ENCODE measurements at places on chromosomes 7 and 10.
A peak's percentile ranks its signal among the peaks of the same experiment; 100 is the strongest.

DNA sequence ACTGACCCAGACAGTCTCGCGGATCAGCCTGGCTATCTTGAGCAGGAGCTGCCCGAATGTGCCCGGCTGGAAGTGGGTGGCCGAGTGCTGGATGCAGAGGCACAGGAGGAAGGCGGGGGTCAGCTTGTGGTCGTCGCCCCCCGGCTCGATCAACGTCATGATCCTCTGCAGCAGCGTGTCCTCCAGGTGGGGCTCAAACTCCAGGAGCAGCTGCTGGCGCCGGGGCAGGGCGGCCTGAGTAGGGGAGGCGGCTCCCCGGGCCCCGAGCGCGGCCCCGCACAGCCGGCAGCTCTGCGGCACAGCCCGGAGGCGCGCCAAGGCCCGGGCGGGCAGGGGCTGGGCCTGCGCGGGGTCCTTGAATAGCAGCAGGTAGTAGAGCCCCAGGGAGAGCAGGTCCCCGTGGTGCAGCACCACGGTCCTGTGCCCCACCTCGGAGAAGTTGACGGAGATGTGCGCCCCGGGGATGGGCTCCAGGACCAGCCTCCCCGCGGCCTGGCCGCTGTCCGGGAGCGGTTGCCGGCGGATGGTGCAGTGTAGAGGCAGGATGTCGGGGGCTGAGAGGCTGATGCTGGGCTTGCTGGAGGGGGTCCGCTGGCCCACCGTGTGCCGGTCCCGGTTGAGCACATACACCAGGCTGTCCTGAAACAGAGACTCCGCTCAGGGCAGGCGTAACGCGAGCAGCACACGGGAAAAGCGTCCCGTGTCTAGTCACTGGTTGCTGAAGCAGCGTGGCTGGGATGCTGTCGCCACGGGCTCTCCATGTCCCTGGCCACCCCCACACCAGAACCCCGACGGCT lies 27.0 kb downstream of the PAPOLB start:
- no peak for ATAC-seq

GRCh38 chr7:117219485-117219884 lies 103.4 kb downstream of the WNT2 start:
- ATAC-seq: no peak

DNA sequence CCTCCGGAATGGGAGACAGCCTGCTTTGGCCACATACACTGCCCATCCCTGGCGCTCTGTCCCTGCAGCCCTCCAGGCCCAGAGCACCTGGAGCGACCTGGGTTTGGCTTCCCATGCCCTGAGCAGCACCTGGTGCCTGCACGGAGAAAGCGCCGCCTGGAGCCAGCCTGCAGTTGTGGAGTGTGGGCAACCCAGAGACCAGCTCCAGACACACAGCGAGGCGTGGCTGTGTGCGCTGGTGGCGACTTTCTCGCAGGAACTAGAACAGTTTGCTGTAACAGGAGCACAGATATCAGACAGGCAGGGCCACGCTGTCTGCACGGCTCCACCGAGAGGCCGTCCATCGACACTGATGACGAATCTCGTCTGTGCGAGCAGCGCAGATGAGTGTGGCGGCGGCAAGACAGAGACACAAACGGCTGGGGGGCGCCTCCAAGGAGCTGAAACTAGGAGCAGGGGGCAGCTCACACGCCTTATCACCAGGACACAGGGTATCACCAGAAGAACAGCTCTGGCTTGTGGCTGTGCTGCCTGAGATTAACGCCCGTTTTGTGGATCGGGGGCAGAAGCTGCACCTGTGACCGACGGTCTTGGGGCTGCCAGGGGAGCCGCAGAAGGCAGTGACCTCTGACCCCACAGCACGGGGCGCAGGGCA lies 275.3 kb downstream of the DNAJB6 start:
- ATAC-seq: no peak

DNA sequence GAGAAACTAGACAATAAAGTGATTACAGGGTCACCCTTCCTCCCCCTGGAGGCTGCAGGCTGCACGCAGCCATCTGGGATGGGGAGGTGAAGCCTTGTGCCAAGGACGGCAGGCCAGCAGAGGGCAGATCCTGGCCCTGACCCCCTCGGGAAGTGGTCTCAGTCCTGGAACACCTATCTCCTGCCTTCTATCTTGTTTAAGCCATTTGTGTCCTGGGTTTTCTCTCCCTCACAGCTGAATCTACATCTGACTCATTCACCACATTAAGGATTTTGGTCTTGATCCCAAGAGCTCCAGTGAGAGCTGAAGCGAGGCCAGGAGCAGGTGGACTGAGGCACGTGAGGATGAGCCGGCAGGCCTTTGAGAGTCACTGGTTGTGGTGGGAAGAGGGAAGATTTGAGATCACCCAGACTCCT lies 16.4 kb upstream of the PARP12 start:
- no peak for ATAC-seq

DNA sequence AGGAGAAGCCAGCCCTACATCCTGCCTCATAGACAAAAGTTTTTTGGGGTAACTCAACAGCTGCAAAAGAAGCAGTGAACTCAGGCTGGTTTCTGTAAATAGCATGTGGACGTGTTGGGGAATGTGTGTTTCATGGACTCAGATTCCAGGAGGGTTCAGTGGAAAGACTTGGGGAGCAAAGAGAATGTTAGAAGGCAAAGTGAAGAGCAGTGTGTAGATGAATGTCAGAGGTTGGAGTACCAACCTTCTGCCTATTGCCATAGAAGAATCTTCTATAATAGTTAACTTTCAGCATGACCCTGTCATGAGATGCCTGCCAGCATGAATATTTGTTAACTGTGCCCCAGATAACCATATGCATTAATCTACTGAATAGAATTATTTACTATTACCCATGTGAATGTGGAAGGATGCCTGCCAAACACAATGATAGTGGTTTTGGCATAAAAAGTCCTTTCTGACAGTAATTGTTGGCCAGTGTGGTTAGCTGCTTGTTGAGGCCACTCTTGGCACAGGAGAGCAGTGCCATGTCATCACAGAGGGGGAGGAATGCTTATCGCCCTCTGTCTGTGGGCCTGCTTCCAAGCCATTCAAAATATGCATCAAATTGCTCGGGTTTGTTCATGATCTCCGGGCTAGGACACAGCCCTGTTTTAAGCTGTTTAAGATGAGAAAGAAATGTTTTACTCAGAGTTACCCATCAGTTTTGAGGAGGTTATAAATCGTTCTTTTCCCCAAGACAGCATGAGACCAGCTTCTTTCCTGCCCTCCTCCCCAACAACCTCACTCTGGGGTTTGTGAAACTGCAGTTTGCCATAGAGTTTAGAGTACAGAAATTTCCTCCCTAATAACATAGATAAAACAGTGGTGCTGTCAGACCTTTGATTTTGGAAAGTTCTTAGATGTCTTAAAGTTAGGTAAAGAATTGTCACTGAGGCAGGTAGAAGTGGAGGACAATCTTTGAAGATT lies 165.3 kb downstream of the WNT2 start:
- ATAC-seq: peak; percentile 22

GRCh38 chr7:27117887-27118491 lies 12.6 kb downstream of the HOXA4 start:
- no peak for ATAC-seq

DNA sequence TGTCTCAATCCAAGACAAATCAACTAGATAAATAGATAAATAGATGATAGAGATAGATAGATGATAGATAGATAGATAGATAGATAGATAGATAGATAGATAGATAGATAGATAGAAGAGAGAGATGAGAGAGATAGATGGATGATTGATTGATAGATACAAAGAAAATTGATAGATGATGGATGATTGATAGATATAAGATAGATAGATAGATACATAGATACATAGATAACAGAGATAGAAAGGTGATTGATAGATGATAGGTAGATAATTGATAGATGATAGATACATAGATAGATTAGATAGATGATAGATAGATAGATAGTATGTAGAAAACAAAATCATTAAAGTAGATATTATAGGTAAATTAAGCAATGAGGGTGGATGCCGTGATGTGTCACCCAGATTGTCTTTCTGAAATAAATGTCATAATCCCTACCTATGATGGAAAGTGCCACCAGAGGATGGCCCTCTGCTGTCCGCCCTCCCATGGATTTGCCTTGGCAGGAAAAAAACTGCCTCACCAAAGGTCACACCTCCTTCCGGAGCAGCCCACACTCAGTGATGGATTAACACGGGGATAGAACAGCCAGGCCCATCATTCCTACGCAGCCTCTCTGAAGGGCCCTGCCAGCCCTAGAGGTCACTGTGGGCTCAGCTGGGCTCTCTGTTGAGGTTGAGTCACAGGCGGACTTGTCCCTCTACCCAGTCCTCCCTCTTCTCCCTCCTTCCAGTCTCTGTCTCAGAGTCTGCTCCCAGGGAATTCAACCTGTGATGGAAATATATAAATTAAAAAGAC lies 50.8 kb downstream of the KCNH2 start:
- no peak for ATAC-seq

- no peak for ATAC-seq
Observed at GRCh38 chr10:44993226-44993921, 7.3 kb upstream of the ZNF22 start.

DNA sequence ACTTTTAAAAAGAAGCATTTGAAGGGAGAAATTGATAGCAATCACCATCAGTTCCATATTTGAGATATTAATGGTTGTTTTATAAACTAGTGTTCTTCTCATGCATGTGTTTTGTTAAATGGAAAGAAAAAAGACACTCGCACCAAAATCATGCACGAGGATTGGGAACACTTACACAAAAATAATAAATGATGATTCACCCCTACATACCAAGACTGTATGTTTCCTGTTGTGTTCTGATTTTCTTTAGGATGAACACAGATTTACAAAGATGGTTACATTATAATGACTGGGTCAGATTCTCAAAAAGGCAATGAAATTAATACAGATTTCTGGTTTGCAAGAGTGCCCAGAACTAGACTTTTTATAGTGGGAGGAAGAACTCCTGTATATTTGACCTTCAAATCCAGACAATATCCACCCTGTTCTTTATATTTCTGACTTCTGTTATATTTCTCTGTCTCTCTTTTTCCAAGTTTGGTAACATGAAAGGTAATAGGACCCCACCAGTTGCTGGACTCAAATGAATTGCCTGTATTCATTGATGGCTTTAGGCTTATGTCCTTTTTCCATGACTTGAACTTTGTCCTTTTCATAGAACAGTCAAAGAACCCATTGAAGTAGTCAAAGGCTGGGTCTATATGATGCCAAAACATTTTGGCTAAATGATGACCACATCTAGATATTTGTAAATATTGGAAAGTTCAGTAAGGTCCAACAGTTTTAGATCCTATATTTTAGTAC lies 54.4 kb downstream of the SEMA3A start:
- ATAC-seq: no peak

DNA sequence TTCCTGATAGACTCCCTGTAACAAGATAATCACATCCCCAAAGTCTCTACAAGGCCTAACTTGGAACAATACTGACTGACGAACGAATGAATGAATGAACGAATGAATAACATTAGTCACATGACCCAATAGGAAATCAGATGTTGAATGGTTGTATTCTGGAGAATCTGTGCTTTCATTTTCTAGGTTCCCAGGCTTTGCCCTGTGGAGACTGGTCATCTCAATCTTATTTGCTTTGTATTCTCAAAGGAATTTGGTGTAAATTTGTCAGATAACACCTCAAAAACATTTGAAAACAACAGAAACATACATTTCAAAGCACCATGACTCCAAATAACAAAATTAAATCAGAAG lies 69.6 kb upstream of the COL1A2 start:
- no peak for ATAC-seq

GRCh38 chr7:66145400-66146104 lies 30.9 kb downstream of the CRCP start:
- ATAC-seq: peak; percentile 76

- no peak for ATAC-seq
Observed at GRCh38 chr10:108901781-108902618, 1021.3 kb downstream of the XPNPEP1 start.

DNA sequence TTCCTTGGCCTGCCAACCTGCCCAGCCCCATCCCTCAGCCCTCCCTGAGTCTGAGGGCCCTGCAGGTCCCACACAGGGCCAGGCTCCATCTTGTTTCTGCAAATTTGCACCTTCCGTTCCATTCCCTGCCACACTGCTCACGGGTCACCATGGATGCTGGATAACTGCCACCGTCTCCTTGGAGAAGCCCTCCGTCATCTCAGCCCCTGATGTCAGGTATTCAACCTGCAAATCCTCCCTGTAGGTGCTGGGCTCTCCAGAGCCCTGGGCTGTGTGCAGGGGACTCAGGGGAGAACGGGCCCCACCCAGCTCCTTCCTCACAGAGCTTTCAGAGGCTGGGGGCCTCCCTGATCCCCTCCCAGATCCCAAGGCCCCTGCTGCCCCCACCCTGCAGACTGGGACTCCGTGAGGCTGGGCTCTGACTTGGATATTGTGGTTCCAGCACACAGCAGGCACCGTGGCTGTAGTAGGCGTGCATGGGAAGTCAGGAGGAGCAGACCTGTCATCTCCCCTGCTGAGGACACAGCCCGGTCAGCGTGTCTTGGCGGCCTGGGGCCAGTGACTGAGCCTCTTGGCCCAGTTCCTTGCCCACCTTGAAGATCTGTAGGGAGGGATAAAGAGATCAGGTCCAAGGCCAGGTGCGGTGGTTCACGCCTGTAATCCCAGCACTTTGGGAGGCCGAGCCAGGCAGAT lies 121.7 kb upstream of the TNRC18 start:
- no peak for ATAC-seq

DNA sequence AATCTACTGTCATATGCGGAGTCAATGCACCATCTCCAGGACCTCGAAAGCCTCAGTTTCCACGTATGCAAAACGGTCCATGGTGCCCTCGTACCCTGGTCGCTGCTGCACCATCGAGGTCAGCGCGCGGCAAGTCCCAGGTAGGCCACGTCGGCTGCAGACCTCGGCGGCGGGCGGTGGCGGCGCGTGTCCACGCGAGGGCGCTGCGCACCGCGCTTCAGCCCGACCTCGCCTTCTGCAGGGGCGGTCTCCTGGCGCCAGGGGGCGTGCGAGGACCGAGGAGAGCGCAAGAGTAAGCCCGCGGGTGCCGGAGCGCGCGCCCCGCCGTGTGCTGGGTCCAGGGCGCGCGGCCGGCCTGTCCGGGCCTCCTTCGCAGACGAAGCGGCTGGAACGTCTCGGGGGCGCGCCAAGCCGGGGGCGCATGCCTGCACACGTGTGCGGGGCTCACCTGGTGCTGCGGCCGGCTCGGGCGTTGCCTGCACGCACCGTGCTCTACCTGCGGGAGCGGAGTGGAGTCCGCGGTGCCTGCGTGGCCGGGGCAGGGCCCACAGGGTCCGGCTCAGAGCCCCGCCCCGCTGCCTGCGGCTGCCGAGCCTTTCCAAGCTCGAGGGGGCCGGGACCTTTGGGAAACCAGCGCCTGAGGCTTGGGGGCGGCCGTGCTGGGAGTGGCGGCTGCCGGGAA lies 54.0 kb downstream of the GLRX3 start:
- peak; percentile 90 for ATAC-seq
